Kidney tubule cell (primary cell): ENCODE measurements at places on chromosomes 7 and 10.
A peak's percentile ranks its signal among the peaks of the same experiment; 100 is the strongest.

GRCh38 chr10:5042922-5043321, 39.3 kb upstream of the AKR1C2 start:
- DNase-seq = no peak

DNA sequence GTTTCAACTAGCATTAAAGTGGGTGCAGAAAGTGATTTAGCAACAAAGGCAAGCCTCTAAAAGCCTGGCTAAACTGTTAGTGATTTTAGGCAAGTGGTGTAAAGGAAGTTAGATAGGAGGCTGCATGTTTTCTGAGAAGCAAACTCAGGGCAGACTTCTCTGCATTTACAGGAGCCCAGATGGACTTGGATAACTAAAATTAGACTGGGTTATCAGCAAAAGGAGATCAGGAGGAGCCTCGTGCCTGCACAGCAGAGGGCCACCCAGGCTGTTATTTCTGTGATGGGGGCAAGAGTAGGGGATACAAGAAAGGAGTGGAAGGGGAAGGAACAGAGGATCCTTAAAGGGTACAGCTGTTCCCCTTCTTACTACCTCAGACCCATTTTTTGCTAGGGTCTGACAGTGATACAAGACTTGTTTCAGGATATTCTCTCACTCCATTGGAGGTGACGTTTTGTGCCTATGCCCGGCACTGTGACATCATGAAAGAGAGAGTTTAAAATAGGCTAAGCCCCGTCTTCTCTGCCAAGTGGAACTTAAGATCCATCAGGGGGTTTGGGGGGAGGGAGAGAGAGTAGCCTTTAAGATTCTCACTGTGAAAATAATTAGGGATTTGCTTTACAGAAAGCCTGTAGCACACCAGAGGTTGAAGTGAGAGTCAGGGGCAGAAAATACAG, 49.6 kb upstream of the PDCD4 start:
- no peak for DNase-seq

DNA sequence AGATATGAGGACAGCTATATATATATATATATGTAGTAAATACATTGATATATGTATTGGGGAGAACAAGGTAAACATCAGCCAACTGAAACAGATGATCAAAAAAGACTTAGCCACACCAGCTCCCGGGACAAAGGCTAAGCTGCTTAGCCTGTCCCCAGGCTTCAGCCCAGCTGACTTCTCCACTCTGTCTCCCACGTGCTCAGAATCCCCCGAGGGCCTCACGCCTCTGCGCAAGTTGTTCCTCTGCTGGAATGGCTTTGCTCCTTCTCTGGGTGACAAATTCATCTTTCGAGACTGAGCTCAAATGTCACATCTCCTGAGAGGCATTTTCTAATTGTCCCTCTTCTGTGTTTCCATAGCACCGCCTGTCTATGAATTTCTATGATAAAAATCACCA, 8.6 kb upstream of the INSIG1 start:
- DNase-seq = no peak

- no peak for DNase-seq
These were observed 57.7 kb upstream of the PARD3 start for GRCh38 chr10:34872820-34873219.

GRCh38 chr10:132866601-132867381, 75.6 kb downstream of the CFAP46 start:
- DNase-seq = no peak

DNA sequence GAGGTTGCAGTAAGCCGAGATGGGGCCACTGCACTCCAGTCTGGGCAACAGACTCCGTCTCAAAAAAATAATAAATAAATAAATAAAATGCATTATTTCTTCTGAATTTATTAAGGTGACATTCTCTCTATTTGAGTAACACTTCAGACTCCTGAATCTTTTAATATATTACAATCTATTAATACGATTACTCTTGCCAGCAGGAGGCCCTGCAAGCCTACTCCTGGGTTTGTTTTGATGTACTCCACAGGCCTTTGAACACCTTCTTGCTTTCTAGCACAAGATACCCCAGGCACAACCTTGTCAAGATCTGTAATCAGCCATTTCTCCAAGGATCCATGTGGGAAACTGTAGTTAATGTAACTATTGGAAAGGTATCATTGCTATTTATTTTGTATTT, 63.5 kb downstream of the COBL start:
- no peak for DNase-seq

GRCh38 chr7:157662981-157663716, 326.3 kb downstream of the DNAJB6 start:
- DNase-seq = no peak

DNA sequence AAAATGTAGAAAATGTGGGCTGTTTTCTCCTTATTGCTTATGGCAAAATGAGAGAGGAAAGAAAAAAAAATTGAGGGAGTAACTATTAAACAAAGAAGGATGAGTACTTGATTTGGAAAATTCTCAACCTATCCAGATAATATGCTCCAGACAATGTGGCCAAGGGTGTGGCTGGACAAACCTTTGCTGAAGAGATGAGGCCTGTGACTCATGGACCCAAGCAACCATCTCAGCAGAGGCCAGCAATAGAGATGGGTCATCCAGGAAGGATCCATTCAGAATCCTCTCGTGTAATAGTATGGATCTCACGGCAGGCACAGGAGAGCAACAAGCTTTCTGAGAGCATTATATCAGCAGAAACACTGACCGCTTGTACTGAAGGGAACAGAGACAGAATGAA, 120.3 kb upstream of the CELF2 start:
- DNase-seq = no peak

DNA sequence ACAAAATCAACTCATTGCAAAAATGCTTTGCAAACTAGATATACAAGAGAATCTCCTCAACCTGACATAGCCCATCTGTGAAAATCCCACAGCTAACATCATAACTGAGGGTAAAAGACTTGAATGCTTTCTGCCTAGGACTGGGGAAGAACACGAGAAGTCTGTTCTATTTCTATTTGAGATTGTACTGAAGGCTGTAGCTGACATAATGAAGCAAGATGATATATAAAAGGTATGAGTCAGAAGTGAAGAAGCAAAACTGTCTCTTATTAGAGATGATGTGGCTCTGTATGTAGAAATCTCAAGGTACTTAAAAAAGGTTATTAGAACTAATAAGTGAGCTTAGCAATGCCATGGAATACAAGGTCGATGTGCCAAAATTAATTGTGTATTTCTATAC, 639.9 kb upstream of the PFKP start:
- no peak for DNase-seq

- DNase-seq = peak; percentile 79
These were observed 61.4 kb upstream of the NFKB2 start for GRCh38 chr10:102334101-102334500.

- no peak for DNase-seq
These were observed 35.0 kb upstream of the GIMAP8 start for GRCh38 chr7:150415161-150416153.

DNA sequence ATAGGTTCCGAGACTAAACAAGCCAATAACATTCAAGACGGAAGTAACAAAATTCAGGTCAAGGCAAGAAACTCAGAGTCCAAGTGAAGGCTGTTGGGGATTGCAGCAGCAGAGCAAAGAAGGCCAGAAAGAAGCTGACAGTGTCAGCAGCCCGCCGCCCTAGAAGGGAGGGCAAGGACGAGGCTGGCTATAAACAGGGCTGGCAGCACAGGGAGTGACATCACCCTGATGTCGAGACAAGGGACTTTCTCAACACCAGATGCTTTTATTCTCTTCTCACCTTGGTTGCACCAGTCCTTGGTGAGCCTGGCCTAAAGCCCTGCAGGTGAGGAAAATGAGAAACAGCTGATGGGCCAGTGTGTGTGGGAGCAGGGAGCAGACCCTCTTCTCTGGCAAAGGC, 687.7 kb upstream of the NRP1 start:
- no peak for DNase-seq

DNA sequence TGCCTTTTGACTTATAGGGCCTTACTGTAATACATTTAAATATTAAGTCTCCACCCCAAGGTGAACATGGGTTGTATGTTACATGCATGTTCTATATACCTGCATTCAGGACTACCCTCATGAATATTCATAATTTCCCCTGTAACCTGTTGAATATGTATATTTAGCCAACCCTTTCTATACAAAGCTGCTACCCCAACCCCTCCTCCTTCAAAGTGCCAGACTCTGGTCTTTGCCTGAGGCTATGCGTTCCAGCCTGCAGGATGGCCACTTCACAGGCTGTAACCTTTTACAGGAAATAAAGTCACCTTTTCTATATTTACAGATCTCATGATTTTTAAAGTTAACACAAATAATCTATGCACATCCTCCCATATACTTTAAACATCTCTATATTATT, 10.1 kb upstream of the UNC5B start:
- no peak for DNase-seq

DNA sequence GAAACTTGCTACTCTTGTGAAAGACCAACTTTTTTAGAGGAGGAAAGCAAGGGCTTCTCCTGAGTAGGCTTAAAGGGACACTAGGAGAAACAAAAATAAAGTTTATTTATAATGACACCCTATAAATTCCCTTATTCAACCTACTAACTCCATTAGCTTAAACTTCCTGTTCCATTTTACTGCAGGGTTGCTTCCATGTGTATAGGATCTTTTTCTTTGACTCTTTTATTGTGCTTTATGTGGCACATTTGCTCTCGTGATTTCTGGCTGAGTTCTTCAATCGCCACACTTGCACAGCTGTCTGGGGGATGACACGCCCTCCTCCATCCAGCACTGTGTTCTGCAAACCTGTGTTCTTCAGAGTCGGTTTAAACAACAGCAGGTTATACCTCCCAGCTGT, 225.7 kb upstream of the NPVF start:
- no peak for DNase-seq

- no peak for DNase-seq
These were observed 2.2 kb upstream of the PON3 start for GRCh38 chr7:95398155-95398940.

DNA sequence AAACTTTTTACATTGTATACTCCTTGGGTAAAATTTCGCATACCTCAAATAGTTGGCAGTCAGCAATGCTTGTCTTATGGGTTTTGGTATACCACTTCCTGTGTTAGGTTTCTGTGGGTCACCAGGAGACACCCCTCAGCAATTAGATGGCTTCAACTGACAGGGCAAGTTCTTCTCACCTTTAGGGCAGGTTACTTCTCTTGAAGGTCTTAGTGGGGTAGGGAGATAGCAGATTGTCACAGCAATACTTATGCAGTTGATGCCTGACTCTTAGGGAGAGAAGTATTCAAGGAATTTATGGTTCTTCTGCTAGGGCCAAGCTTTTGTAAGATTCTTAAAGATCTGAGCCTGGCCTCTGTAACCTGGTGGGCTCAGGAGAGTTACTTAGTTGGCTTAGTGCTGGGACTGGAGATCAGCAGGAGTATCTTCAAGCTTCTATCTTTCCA, 42.9 kb downstream of the MKLN1 start:
- DNase-seq = peak; percentile 81

- no peak for DNase-seq
These were observed 523.3 kb downstream of the KCNMA1 start for GRCh38 chr10:77114181-77114821.

GRCh38 chr7:49563693-49564378, 209.6 kb upstream of the VWC2 start:
- DNase-seq = no peak

- peak; percentile 80 for DNase-seq
These were observed 1.4 kb upstream of the LCOR start for GRCh38 chr10:96830511-96831199.

DNA sequence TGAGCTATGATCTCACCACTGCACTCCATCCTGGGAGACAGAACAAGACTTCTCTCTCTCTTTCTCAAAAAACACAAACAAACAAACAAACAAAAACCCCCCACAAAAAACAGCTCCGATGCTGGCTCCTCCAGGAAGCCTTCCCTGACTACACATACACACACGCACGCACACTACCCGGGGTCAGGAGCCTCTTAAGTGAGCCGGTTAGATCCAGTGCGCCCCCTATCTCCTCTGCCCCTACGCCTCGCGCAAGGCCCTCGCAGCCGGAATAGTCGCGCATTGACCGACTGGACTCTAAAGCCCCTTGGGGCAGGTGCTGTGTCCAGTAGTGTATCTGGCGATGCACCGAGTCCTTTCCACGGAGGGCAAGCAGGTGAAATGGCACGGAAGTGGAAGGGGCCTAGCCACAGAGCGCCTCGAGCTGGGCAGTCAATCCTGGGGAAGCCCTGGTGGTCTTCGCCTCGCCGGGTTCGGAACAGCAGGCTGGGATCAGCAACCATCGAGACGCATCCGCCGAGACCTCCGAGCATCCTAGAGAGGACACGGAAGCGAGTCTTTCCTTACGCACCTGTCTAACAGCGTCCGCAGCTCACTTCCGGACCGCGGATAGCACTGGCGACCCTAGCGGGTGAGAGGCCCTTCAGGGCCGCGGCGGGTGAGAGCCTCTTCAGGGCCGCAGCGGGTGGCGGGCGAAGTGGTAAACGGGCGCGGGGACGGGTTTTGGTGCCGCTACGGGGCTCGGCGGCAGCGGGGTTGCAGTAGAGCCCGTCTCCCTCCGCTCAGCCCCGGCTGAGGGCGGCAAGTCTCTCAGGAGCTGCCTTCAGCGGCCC, at the start of gene ZSCAN25:
ZSCAN25 (plus strand) TSS at position 588 of the 833 bp plus-strand sequence. CDS start 2,661 bp downstream, outside the sequence.
- peak; percentile 94 for DNase-seq

DNA sequence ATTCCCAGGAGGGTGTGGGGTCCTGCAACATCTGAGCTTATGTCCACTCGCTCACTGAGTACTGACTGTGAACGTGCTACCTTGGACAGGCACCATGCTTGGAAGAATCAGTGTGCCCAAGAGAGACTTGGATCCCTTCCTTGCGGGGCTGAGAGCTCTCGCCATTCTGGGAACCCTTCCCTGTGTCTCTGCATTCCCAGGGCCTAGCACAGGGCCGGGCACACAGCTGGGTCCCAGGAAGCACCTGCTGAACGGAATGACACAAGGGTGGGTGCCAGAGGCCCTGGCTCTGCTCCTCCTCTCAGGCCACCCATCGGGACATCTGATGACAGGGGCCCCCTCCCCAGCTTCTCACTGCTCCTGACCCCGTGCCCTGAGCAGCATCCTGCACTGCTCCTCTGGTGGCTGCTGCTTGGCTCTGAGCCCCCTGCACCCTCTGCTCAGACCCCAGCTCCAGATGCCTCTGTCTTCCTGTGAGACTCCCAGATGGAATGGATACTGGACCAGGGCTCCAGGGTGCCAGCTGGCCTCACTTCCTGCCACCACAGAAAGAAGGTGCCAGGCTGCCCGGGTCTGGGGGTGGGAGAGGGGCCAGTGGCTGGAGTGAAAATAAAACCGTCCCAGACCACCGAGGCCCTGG, 129.6 kb downstream of the NEURL1 start:
- no peak for DNase-seq

- DNase-seq = peak; percentile 51
These were observed 340.2 kb upstream of the CELF2 start for GRCh38 chr10:10677479-10677878.
